ENCODE measurements at places on chromosomes 6 and 20. TPM values are rescaled to one million over a fixed set of nuclear protein-coding genes. Genes with fewer than 3 reads are reported as not detected.
A peak's percentile ranks its signal among the peaks of the same experiment; 100 is the strongest.

- no peak overlapping the region for H3K27ac ChIP-seq
- H3K4me1 ChIP-seq, result no peaks in the 10 kb centered on the region
- H3K27me3 ChIP-seq, result no peaks in the 10 kb centered on the region
- no peaks in the 10 kb centered on the region for H3K36me3 ChIP-seq
Measured at GRCh38 chr6:79522609-79523008, 14.6 kb downstream of the LCA5 start.

- no peak overlapping the region for H3K4me3 ChIP-seq
- no peaks in the 10 kb centered on the region for H3K4me1 ChIP-seq
- no peak for DNase-seq
- no peak overlapping the region for H3K27ac ChIP-seq
- H3K36me3 ChIP-seq, result no peaks in the 10 kb centered on the region
Measured at GRCh38 chr6:6837541-6838080, 249.1 kb downstream of the LY86 start.

DNA sequence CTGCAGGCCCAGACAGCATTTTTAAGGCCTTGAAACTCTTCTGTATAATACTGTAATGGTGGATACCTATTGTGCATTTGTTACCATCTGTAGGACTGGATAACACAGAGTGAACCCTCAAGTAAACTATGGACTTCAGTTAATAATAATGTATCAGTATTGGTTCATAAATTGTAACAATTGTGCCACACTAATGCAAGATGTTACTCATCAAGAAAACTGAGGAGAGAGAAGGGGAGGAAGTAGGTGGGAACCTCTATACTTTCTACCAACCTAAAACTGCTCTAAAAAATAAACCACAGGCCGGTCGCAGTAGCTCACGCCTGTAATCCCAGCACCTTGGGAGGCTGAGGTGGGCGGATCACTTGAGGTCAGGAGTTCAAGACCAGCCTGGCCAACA is 10.8 kb downstream of the MAPK13 start:
- no peak for DNase-seq
- H3K4me3 ChIP-seq, result no peak overlapping the region
- H3K27me3 ChIP-seq, result no peaks in the 10 kb centered on the region
- H3K4me1 ChIP-seq, result no peaks in the 10 kb centered on the region
- no peak overlapping the region for H3K27ac ChIP-seq
- peaks cover 50% of the 10 kb centered on the region for H3K36me3 ChIP-seq

The PNLDC1 gene
- 0.55 TPM for total RNA-seq

DNA sequence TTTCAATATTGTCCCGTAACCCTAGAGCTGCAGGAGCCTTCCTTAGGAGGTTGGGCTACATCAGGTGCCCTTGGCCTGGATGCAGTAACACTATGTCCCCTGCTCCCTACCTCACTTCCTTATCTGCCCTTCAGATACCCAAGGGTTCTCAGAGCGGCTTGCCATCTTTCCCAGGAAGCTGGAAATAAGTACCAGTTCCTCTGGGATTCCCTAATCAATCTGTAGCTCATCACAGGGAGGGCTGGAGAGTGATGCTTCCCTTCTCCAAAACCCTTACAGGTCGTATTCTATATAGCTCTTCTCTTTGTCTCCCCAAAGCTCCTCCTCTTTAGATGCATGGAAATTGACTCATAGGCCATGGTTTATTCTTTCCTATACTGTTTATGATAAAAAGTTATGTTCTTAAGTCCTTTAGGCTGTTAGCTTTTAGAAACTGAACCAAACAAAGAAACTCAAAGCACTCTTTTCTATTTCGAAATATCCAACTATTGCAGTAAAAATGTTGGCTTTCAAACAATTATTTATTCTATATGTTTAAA is 4.2 kb downstream of the MYCT1 start:
- no peak overlapping the region for H3K27ac ChIP-seq
- H3K36me3 ChIP-seq, result no peaks in the 10 kb centered on the region
- no peaks in the 10 kb centered on the region for H3K27me3 ChIP-seq
- H3K4me3 ChIP-seq, result no peak overlapping the region
- DNase-seq, result no peak
- H3K4me1 ChIP-seq, result no peaks in the 10 kb centered on the region

DNA sequence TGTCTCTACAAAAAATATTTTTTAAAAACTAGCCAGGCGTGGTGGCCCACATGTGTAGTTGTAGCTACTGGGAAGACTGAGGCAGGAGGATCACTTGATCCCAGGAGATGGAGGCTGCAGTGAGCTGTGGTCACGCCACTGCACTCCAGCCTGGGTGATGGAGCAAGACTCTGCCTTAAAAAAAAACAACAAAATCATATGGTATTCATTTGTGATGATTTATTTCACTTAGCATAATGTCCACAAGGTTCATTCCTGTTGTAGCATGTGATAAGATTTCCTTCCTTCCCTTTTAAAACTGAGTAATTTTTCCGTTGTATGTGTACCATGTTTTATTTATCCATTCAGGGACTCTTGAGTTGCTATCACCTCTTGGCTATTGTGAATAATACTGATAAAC is 26.2 kb downstream of the TMEM170B start:
- DNase-seq, result no peak
- H3K4me1 ChIP-seq, result no peaks in the 10 kb centered on the region
- H3K27me3 ChIP-seq, result no peaks in the 10 kb centered on the region
- H3K36me3 ChIP-seq, result peaks cover 11% of the 10 kb centered on the region

- H3K36me3 ChIP-seq, result no peaks in the 10 kb centered on the region
- H3K27ac ChIP-seq, result no peak overlapping the region
- peaks cover 5% of the 10 kb centered on the region for H3K27me3 ChIP-seq
- DNase-seq, result no peak
- H3K4me3 ChIP-seq, result no peak overlapping the region
Measured at GRCh38 chr6:40358473-40359460, 228.4 kb downstream of the LRFN2 start.

DNA sequence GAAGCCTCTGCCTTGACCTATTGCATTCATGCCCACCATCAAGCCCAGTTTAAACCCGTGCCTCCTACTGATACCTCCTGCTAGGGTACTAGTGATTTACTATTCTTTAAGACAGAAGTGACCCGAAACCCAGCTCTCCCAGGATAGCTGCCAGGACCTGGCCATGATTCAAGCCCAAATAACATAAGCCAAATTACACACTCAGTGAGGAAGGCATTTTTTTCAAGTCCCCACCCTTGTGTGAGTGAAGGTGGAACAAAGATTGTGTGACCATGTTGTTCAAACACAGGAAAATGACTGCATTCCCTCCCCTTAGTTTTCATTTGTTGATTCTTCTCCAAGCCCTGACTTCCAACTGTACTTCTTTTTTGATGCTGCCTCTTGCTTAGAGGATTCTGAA is 3.7 kb upstream of the KAT14 start:
- H3K27me3 ChIP-seq, result no peaks in the 10 kb centered on the region
- H3K4me3 ChIP-seq, result no peak overlapping the region
- peak; percentile 81 for DNase-seq
- peaks cover 9% of the 10 kb centered on the region for H3K4me1 ChIP-seq
- H3K27ac ChIP-seq, result peak overlapping the region; percentile 82

The PMEPA1 gene
- 13.3 TPM for total RNA-seq

The C6orf52 gene
- total RNA-seq, result not detected

GRCh38 chr6:26569433-26569764 is 27.4 kb upstream of the ABT1 start:
- no peaks in the 10 kb centered on the region for H3K36me3 ChIP-seq
- peaks cover 10% of the 10 kb centered on the region for H3K4me1 ChIP-seq
- no peak for DNase-seq
- no peaks in the 10 kb centered on the region for H3K27me3 ChIP-seq
- peak overlapping the region; percentile 79 for H3K27ac ChIP-seq

DNA sequence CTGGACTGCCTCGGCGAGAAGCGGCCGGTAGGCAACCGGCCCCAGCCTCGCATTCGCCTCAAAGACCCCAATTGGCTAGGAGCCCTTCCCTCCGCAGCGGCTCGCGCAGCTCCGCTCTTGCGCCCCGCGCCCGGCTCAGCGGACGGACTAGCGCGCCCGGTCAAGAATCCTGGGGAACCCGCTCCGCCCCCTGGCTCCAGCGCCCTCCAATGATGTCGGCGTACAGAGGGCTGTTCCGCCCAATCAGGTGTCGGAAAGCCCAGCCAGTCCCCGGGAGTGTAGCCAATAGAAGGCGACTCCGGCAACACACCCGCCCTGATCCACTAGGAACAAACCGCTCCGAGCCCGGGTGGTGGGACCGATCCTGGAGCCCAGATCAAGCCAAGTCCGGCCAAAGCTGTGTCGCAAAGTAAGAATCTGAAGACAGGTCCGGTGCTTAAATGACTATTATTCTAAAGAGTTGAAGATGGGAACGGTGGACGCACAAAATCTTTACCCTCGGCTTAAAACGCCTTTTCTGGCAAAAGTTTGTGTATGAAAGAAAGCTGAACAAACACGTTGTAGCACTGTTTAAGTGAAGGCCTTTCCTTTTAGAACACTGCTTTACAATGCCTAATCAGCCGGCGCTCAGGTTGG is 132.2 kb downstream of the OGFRL1 start:
- peaks cover 15% of the 10 kb centered on the region for H3K36me3 ChIP-seq
- DNase-seq, result peak; percentile 98
- H3K4me3 ChIP-seq, result peak overlapping the region; percentile 99
- H3K27me3 ChIP-seq, result no peaks in the 10 kb centered on the region
- peak overlapping the region; percentile 98 for H3K27ac ChIP-seq

The HTR1E gene
- total RNA-seq, result 0.18 TPM

- DNase-seq, result no peak
- no peaks in the 10 kb centered on the region for H3K27me3 ChIP-seq
- H3K27ac ChIP-seq, result no peak overlapping the region
- H3K36me3 ChIP-seq, result no peaks in the 10 kb centered on the region
- H3K4me3 ChIP-seq, result no peak overlapping the region
- no peaks in the 10 kb centered on the region for H3K4me1 ChIP-seq
Measured at GRCh38 chr6:159152041-159152440, 17.2 kb upstream of the FNDC1 start.

- H3K27ac ChIP-seq, result no peak overlapping the region
- DNase-seq, result peak; percentile 75
- no peaks in the 10 kb centered on the region for H3K4me1 ChIP-seq
- H3K27me3 ChIP-seq, result no peaks in the 10 kb centered on the region
- no peak overlapping the region for H3K4me3 ChIP-seq
- no peaks in the 10 kb centered on the region for H3K36me3 ChIP-seq
Measured at GRCh38 chr6:110255211-110255750, 75.1 kb downstream of the CDC40 start.

DNA sequence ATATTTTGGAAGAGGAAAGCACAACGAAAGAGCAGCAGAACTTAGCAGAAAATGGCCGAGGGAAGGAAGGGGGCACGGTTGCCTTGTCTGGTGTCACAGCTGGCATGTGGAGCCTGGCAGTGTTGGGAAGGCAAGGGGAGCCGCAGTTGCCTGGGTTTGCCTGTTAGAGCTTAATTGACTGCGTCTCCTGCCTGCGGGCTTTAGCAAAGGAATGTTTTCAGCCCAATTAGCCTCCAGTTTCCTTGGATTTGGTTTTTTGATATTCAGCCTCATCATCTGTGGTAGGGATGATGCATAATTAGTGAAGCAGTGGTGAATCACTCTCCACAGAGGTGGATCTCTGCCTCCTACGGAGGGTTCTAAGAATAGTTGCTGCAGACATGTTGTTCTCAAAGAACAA is 832.6 kb downstream of the QKI start:
- no peak overlapping the region for H3K27ac ChIP-seq
- no peak overlapping the region for H3K4me3 ChIP-seq
- no peaks in the 10 kb centered on the region for H3K27me3 ChIP-seq

GRCh38 chr20:24118441-24119175 is 130.0 kb upstream of the GGTLC1 start:
- H3K27me3 ChIP-seq, result no peaks in the 10 kb centered on the region
- H3K4me1 ChIP-seq, result peaks cover 21% of the 10 kb centered on the region
- no peak for DNase-seq
- H3K27ac ChIP-seq, result no peak overlapping the region
- H3K36me3 ChIP-seq, result no peaks in the 10 kb centered on the region

The ANGPT4 gene
- 1.8 TPM for total RNA-seq

- H3K27ac ChIP-seq, result no peak overlapping the region
- H3K27me3 ChIP-seq, result no peaks in the 10 kb centered on the region
- no peaks in the 10 kb centered on the region for H3K36me3 ChIP-seq
- peaks cover 12% of the 10 kb centered on the region for H3K4me1 ChIP-seq
- DNase-seq, result no peak
Measured at GRCh38 chr6:12586721-12587480, 129.7 kb upstream of the PHACTR1 start.

The CFB gene
- total RNA-seq, result 8.4 TPM

The TGM3 gene
- total RNA-seq, result not detected

DNA sequence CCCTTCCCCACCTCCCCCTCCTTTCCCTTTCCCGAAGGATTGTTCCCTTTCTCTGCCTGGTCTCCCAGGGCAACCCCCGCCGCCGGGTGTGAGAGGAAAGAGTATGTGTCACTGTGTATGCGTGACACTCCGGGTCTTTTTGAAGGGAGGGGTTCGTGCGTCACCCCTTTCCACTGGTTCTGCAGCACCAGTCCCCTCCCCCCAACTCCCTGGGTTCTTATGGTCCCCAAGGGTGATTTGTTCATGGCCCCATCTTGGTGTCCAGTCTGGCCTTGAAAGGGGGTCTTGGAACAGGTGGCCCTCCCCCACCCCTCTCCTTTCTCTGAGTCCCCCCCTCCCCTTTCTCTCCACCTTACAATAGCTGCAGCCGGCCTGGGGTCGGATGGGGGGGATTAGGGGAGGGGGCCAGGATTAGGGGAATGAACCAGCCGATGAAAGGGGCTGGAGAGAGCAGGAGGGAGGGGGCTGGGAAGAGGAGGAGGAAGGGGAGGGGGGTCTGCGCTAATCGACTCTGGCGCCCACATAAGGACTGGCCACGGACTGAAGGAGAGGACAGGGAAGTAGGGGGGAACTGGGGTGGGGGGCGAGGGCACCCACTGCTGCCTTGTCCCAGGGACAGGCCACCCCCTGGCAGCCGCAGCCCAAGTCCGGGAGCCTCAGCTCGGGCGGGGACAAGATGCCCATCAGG is 1.3 kb upstream of the RING1 start:
- no peaks in the 10 kb centered on the region for H3K27me3 ChIP-seq
- no peak overlapping the region for H3K27ac ChIP-seq
- peak overlapping the region; percentile 65 for H3K4me3 ChIP-seq
- peaks cover 69% of the 10 kb centered on the region for H3K4me1 ChIP-seq

The LIN28B gene
- not detected for total RNA-seq

The GLP1R gene
- not detected for total RNA-seq

DNA sequence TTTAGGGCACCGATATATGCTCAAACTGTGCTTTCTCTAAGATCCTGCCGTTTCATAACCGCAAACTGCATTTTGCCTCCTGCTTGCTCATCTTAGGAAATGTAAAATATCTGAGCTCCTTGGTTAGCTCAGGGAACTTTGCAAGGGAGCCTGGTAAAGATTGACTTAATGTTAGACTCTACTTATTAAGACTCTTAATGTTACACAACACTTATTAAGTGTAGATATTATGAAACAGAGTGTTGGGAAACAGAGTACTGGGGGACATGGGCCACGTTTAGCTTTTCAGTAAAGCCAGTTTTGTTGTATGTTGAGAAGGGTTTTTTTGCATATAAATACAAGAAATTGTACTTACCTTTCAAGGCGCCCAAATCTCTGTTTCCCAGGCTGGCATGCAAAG is 1.9 kb downstream of the LTV1 start:
- H3K36me3 ChIP-seq, result peaks cover 51% of the 10 kb centered on the region
- peaks cover 8% of the 10 kb centered on the region for H3K4me1 ChIP-seq
- no peak overlapping the region for H3K27ac ChIP-seq
- H3K4me3 ChIP-seq, result no peak overlapping the region
- no peak for DNase-seq

The SRSF12 gene
- total RNA-seq, result not detected

The BICRAL gene
- total RNA-seq, result 19.7 TPM

All from stomach (tissue), 19 donors.